ENCODE measurements at places on chromosomes 5 and 9.

- peaks cover 26% of the 10 kb centered on the region for H3K4me1 ChIP-seq
- DNase-seq = no peak
- H3K4me3 ChIP-seq = no peak overlapping the region
- no peaks in the 10 kb centered on the region for H3K27me3 ChIP-seq
- H3K27ac ChIP-seq = no peak overlapping the region
These were observed 385.5 kb downstream of the ADGRV1 start for GRCh38 chr5:90944116-90944515.

DNA sequence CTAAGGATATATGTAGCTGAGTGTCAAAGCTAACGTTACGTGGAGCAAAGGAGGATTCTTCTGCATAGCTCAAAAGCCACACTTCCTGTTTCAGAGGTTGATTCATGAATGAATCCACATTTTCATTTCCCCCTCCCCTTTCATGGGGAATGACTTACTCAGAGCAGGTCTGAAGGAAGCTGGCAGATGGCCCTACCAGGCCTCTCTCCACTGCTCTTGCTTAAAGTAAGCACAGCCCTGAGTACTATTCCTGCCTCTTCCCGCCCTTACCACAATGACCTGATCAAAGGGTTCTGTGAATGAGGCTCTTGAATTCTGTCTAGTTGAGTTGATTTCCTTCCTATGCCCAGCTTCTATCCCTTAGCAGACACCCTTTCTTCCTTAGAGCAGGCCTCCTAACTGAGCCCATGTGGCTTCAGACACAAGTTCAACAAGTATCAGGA, 6.3 kb downstream of the IGIP start:
- H3K4me3 ChIP-seq = no peak overlapping the region
- H3K4me1 ChIP-seq = peaks cover 18% of the 10 kb centered on the region
- H3K27me3 ChIP-seq = no peaks in the 10 kb centered on the region
- H3K36me3 ChIP-seq = no peaks in the 10 kb centered on the region

- DNase-seq = no peak
- no peaks in the 10 kb centered on the region for H3K36me3 ChIP-seq
- no peaks in the 10 kb centered on the region for H3K4me1 ChIP-seq
- H3K27me3 ChIP-seq = no peaks in the 10 kb centered on the region
- no peak overlapping the region for H3K27ac ChIP-seq
- H3K4me3 ChIP-seq = no peak overlapping the region
These were observed 483.3 kb downstream of the DMAC1 start for GRCh38 chr9:7316166-7316795.

DNA sequence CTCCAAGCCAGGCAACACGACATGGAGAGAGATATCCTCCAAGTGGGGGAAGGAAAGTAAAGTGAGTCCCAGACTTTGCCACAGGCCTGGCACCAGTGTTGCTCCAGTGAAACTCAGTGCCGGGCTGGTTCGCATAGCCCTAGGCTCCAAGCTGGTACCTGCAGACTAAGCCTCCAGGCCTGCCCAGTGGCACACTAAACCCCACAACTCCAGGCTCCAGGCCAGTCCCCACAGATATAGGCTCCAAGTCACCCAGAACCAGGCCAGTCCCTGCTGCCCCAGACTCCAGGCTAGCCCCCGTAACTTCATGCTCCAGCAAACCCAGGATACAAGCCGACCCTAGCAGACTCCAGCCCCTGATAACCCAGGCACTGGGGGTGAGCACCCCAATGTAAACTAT, 23.0 kb upstream of the AP3B1 start:
- no peaks in the 10 kb centered on the region for H3K4me1 ChIP-seq
- no peaks in the 10 kb centered on the region for H3K36me3 ChIP-seq
- H3K27me3 ChIP-seq = no peaks in the 10 kb centered on the region
- no peak overlapping the region for H3K27ac ChIP-seq
- DNase-seq = no peak

DNA sequence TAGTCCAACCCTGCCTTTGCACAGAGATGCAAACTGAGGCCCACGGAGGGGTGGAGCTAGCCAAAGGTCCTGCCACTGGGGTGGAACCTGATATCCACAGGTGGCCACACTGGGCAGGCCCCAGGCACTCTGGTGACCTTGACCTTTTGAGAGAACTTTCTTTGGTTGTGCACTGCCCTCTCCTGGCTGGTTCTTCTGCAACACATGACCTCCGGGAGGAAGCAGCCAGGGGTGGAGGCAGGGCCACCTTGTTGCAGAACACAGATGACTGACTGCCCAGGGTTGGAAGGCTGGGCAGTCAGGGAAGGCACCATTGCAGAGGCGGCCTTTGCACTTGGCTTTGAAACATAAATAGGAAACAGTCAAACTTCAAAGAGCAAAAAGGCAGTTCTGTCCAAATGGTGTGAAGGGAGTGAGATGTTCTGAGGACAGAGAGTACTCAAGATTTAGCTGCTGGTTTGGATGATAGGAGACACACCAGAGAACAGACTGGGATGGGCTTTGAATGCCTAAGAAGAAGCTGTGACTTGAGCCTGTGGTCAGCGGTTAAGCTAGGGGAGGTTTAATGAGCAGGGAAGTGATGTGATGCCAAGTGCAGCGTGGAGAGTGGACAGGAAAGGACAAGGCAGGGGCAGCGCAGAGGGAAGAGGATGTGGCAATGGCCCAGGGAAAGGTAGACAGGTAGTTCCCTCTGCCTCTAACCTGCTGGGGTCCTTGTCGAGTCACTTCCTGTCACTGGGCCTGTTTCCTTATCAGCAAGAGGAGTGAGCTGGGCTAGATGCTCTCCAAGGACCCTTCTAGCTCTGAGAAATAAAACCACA, 6.8 kb upstream of the TCOF1 start:
- no peaks in the 10 kb centered on the region for H3K36me3 ChIP-seq
- DNase-seq = no peak
- H3K4me1 ChIP-seq = peaks cover 6% of the 10 kb centered on the region

- no peaks in the 10 kb centered on the region for H3K27me3 ChIP-seq
- H3K4me3 ChIP-seq = no peak overlapping the region
- peak overlapping the region; percentile 94 for H3K27ac ChIP-seq
- H3K36me3 ChIP-seq = no peaks in the 10 kb centered on the region
- peaks cover 17% of the 10 kb centered on the region for H3K4me1 ChIP-seq
These were observed 16.4 kb upstream of the PDCD1LG2 start for GRCh38 chr9:5493679-5494511.

GRCh38 chr5:56289602-56289987, 56.5 kb upstream of the ANKRD55 start:
- H3K36me3 ChIP-seq = no peaks in the 10 kb centered on the region
- no peaks in the 10 kb centered on the region for H3K27me3 ChIP-seq
- H3K4me3 ChIP-seq = no peak overlapping the region
- no peaks in the 10 kb centered on the region for H3K4me1 ChIP-seq

DNA sequence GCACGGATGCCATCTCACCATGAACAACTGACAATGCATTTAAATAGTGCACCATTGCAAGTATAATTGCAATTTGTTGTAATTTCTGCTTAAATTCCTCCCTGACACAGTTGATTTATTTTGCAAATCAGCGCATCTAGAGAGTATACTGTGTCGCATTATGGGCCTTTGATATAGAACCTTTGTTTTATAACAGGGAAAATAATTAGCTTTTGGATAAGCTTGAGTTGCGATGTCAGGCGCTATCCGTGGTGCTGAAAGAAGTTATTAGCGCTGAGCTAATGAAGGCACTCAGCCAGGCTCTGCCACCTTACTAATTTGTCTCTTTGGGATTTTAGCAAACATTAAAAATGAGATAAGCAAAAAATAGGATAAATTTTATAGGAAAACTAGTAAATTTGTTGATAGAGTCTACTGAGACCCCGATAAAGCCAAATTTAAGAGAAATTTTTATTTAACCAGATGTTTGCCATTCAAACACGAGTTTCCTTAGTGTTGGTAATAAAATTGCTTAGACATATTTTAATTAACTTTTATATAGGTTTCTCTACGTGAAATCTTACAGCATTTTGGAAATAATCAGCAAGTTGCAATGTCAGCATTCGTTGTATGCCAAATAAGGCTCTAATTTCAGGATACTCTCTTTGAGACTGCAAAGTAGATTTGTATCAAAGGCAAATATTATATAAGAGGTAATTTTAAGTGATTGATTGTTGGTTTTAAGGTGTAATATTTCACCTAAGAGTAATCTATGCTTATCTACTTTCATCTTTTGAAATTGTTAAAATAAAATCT, 355.5 kb downstream of the TLR4 start:
- no peaks in the 10 kb centered on the region for H3K36me3 ChIP-seq
- no peaks in the 10 kb centered on the region for H3K4me1 ChIP-seq
- H3K27ac ChIP-seq = no peak overlapping the region
- H3K4me3 ChIP-seq = no peak overlapping the region
- H3K27me3 ChIP-seq = no peaks in the 10 kb centered on the region

- H3K4me3 ChIP-seq = no peak overlapping the region
- H3K36me3 ChIP-seq = no peaks in the 10 kb centered on the region
- H3K4me1 ChIP-seq = no peaks in the 10 kb centered on the region
- no peaks in the 10 kb centered on the region for H3K27me3 ChIP-seq
- no peak overlapping the region for H3K27ac ChIP-seq
These were observed 130.7 kb downstream of the SEC61B start for GRCh38 chr9:99352826-99353225.

DNA sequence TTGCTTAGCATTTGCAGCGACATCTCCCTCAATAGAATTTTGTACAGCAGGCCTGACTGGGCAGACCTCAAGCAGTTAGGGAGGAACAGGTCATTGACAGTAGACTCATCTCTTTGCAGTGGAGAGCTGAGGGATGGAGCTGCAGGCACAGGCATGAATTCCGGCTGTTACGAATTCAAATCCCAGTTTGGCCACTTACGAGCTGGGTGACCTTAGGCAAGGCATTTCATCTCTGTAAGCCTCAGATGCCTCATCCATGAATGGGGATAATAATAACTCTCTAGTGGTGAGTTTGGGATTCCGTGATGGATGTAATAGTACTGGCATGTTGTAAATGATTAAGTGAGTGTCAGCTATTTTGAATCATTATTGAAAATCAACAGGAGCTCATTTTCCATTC, 195.3 kb downstream of the SEMA6A start:
- no peak overlapping the region for H3K4me3 ChIP-seq
- H3K36me3 ChIP-seq = no peaks in the 10 kb centered on the region
- DNase-seq = no peak
- no peaks in the 10 kb centered on the region for H3K27me3 ChIP-seq
- no peak overlapping the region for H3K27ac ChIP-seq

- H3K36me3 ChIP-seq = no peaks in the 10 kb centered on the region
- H3K4me1 ChIP-seq = peaks cover 54% of the 10 kb centered on the region
- no peaks in the 10 kb centered on the region for H3K27me3 ChIP-seq
These were observed 305.7 kb downstream of the ACTL7B start for GRCh38 chr9:108550106-108550505.

DNA sequence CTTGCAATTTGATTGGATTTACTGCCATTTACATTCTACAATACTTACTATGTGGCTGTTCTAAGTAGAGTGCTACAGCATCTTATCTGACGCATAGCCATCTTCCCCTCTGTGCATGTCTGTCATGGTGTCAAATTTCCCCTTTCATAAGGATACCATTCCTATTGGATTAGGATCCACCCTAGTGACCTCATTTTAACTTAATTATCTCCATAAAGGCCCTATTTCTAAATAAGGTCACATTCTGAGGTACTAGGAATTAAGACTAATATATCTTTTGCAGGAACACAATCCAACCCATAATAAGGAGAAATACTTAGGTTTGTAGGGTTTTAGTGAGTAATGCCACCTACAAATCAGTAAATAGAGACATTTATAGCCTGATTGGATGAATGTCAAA, 268.0 kb downstream of the ADAMTSL1 start:
- H3K27me3 ChIP-seq = no peaks in the 10 kb centered on the region
- no peak overlapping the region for H3K27ac ChIP-seq
- no peaks in the 10 kb centered on the region for H3K4me1 ChIP-seq
- DNase-seq = no peak
- no peaks in the 10 kb centered on the region for H3K36me3 ChIP-seq

- H3K4me3 ChIP-seq = no peak overlapping the region
- H3K4me1 ChIP-seq = no peaks in the 10 kb centered on the region
- H3K27ac ChIP-seq = no peak overlapping the region
These were observed 16.7 kb upstream of the NEURL1B start for GRCh38 chr5:172624083-172624995.

- peaks cover 21% of the 10 kb centered on the region for H3K4me1 ChIP-seq
- DNase-seq = no peak
- H3K4me3 ChIP-seq = no peak overlapping the region
- peaks cover 6% of the 10 kb centered on the region for H3K27me3 ChIP-seq
- H3K27ac ChIP-seq = no peak overlapping the region
- H3K36me3 ChIP-seq = no peaks in the 10 kb centered on the region
These were observed 260.0 kb downstream of the AUH start for GRCh38 chr9:91101611-91102168.

DNA sequence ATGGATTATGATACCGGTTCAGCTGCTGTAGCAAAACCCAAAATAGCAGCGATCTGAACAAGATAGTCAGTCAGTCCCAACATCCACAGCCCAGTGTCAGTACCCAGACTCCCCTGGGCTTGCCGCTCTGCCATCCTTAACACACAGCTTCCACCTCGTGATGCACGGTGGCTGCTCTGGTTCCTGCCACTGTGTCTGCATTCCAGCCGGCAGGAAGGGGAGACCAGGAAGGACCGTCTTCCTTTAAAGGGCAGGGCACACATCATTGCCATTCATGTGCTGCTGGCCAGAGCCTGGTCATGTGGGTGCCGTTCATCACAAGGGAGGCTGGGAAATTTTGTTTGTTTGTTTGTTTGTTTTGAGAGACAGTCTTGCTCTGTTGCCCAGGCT, 131.0 kb upstream of the IER5L start:
- no peaks in the 10 kb centered on the region for H3K36me3 ChIP-seq
- H3K4me1 ChIP-seq = no peaks in the 10 kb centered on the region
- no peaks in the 10 kb centered on the region for H3K27me3 ChIP-seq
- no peak overlapping the region for H3K4me3 ChIP-seq
- H3K27ac ChIP-seq = no peak overlapping the region

GRCh38 chr9:72863456-72864094, 89.3 kb downstream of the ALDH1A1 start:
- no peaks in the 10 kb centered on the region for H3K27me3 ChIP-seq
- DNase-seq = no peak
- no peaks in the 10 kb centered on the region for H3K36me3 ChIP-seq

DNA sequence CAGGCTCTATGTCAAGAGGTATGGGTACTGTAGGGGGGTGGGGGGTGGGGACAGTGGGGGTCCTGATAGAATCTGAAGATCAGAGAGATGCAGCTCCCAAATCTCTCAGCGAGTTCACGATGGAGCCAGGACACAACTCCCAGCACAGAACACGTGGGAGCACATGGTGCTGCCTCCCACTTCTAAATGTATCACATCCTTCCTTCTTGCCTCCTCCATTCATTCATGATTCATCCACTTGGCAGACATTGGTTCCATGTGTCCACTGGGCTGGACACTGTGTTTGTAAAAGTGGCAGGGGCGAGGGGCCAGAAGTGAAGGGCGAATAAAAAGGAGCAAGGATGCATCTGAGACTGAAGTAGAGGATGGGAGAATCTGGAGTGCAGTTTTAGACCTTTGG, 33.9 kb downstream of the SH3TC2 start:
- no peak for DNase-seq
- no peak overlapping the region for H3K4me3 ChIP-seq
- no peaks in the 10 kb centered on the region for H3K27me3 ChIP-seq
- no peaks in the 10 kb centered on the region for H3K4me1 ChIP-seq
- H3K27ac ChIP-seq = no peak overlapping the region

- no peak for DNase-seq
- H3K27me3 ChIP-seq = no peaks in the 10 kb centered on the region
- no peak overlapping the region for H3K4me3 ChIP-seq
- peaks cover 30% of the 10 kb centered on the region for H3K4me1 ChIP-seq
- no peak overlapping the region for H3K27ac ChIP-seq
These were observed 2.4 kb upstream of the ASB6 start for GRCh38 chr9:129644365-129644764.

- no peaks in the 10 kb centered on the region for H3K36me3 ChIP-seq
- no peak overlapping the region for H3K27ac ChIP-seq
These were observed 88.8 kb downstream of the SREK1 start for GRCh38 chr5:66232706-66233445.

- H3K27ac ChIP-seq = peak overlapping the region; percentile 36
- peaks cover 17% of the 10 kb centered on the region for H3K4me1 ChIP-seq
- no peaks in the 10 kb centered on the region for H3K27me3 ChIP-seq
- H3K36me3 ChIP-seq = peaks cover 8% of the 10 kb centered on the region
- no peak overlapping the region for H3K4me3 ChIP-seq
- DNase-seq = no peak
These were observed 14.9 kb downstream of the TXN start for GRCh38 chr9:110241260-110241857.
